Stimulated activated CD4-positive, alpha-beta T cell treated with anti-CD3 and anti-CD28 coated beads, Interleukin-4, amount 100 ng/mL, for 1 hour (primary cell): ENCODE measurements at places on chromosomes 6 and 20.

DNA sequence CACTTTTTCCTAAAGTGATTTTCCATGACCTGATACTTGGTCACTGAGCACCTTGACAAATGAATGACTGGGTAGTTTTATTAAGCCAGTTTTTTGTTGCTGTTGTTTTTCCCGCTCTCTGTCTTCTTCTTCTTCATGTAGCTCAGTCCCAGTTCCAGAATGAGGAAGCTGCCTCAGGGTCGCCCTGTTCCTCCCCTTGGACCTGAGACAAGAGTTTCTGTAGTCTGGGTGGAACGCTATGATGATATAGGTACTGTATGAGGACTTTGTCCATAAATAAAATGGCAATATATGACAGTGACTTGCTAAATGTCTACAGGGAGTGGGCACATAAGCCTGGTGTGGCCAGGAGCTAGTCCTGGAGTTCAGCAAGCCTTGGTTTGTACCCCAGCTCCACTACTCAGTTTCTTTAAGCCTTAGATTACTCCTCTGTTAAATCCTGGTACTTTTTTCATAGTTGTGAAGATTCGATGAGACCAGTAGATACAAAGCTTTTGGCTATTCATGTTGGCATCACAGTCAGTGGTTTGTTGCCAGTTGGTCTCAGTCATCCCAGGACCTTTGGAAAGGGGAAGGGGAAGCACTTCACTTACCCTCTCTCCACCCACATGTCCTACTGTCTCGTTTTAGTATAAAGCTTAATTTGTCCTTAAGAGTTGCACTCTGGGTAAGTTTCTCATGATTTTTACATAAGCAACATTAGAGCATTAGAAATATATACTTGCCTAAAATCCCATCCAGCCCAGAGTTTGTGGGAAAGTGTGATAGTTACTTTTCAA lies 11.1 kb upstream of the ADIG start:
- DNase-seq, result no peak

DNA sequence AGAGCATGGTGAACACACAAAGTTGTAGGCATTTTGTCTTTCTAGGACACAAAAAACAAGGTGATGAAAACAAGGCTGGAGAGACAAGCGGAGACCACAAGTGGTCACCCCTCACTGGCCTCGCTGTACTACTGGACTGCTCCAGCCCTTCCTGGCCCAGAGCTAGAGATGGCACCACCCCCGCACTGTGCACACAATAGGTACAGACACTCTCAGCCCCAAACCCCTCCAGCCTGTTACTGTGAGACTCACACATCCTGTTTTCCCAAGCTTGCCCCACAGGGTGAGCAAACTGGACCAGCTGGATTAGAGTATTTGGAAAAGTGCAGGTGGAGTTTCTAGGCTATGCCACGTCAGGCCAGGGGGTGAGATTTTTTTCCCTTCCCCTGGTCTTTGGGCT lies 8.4 kb upstream of the ZSWIM1 start:
- DNase-seq, result no peak

DNA sequence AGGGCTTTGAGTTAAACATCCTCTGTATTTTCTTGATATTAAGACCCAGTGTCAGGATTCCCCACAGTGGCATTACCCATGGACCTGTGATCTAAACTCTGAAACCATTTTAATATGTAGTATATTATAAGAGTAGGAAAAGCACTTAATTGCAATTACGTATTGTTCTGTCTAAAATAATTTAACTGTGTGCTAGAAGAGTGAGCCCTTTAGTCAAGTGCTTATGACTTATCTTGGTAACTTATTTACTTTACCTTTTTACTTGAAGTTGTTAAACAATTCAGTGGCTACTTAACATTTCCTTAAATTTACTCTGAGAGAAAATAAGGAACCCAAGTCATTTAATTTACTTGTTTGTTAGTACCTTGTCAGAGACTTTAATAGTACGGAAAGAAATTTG lies 173.6 kb downstream of the CDKAL1 start:
- no peak for DNase-seq

GRCh38 chr6:87932361-87932760 lies 115.3 kb upstream of the SPACA1 start:
- no peak for DNase-seq

DNA sequence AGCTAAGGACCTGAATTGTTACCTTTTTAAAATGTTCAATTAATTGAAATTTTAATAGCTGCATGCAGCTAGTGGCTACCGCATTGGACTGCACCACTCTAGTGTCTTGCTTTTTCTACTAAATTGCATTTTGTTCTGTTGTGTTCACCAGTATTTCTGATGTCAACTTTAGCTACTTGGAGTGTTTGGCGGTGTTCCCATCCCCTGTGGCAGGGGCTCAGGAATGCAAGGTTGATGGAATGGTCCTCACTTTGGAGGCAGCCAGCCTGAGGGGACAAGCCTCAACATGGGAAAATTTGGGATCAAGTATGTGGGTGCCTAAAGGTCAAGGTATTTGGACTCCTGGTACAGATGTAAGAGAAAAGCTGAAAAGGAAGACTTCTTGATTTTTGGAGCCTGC lies 230.1 kb upstream of the PRND start:
- DNase-seq, result no peak

DNA sequence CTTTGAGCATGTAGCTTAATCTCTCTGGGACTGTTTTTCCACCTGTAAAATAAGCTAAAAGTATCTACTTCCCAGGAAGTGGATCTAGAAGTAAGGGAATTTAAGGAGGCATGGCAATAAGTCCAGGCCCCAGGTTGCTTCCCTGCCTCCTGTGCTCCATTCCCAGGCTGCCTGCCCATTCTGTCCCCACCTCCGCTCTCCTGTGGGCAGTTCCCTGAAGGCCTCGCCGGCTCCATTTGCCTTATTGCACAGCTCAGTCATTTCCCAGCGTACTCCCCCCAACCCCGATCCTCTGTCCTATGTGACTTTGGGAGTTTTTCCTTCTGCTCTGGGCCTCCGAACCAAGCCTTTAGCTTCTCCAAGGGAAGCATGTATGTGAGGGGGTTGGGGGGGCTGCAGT lies 4.6 kb downstream of the SLC29A1 start:
- DNase-seq, result no peak

DNA sequence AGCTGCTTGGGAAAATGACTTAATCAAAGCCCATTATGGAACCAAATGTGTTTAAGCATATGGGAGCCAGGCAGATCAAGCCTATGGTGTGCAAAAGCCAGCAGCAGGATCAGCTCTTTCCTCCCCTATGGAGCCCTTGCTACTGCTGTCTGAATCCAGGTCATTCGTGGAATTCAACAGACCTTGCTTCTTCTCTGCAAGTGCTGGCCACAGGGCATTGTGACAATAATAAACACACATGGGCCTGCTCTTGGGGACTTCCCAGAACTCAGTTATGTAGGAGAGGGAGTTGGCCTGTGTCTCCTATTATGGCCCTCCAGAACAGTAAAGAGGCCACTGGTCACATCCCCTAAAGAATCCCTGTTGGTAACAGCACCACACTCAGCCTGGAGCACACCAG lies 18.6 kb downstream of the GFOD1 start:
- no peak for DNase-seq

GRCh38 chr6:159042003-159042825 lies 2.6 kb downstream of the TAGAP start:
- peak; percentile 61 for DNase-seq

- no peak for DNase-seq
Measured at GRCh38 chr6:39565956-39566355, 159.3 kb downstream of the KIF6 start.
